ENCODE measurements at places on chromosomes 16 and 17. TPM values are rescaled to one million over a fixed set of nuclear protein-coding genes. Genes with fewer than 3 reads are reported as not detected.

Gene ZFP3
- 15.8 TPM for total RNA-seq

Gene FOXL1
- total RNA-seq = not detected

Gene NPIPA2
- 5.1 TPM for total RNA-seq

Gene OTOA
- 0.07 TPM for total RNA-seq

Gene MSLN
- total RNA-seq = not detected

Gene C17orf78
- not detected for total RNA-seq

Gene CCL16
- not detected for total RNA-seq

Gene GPRC5C
- 0.53 TPM for total RNA-seq

Gene XYLT2
- total RNA-seq = 29.9 TPM

Gene GPR142
- total RNA-seq = not detected

Gene TNFRSF17
- total RNA-seq = 6.3 TPM

Data from B cell (primary cell).